ENCODE measurements at places on chromosomes 16 and 17.

DNA sequence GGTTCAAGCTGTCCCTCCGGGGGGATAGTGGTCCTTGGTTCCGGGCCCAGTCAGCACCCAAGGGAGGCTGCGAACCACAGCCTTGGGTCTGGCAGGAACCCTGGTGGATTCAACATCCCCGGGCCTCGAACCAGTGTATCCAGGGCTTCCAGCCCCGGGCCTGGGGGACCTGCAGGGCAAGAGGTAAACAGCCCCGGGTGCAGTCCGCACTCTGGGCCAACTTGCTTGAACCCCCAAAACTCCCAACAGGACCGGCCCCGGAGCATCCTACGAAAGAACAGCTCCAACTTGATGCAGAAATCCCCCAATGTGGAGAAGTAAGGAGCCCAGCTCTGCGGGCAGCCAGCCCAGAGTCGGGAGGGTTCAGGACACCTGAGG, 1.5 kb upstream of the NEURL4 start:
- no peak for DNase-seq

DNA sequence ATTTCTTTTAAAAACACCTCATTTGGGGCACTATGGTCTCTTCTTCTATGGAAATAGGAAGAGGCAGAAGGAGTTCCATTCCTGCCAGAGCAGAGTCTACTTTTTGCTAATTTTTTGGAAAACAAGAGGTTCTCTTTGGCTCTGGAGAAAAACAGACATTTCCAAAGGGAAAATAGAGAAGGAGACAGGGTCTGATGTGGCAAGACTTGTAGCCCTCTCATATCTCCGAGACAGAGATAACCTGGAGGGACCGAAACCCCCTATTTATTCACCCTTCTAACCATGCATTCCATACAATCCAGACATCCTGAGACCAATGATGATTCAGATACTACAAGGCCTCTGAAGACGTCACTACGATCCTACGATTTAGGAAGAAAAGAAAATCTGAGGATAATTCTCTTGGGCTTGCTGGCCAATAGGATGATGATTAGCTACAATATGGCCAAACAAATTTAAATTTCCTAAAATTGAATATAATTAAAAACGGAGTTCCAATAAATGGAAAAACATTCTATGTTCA, 70.2 kb downstream of the HIC1 start:
- no peak for DNase-seq

GRCh38 chr17:65370669-65371131, 190.7 kb downstream of the AXIN2 start:
- no peak for DNase-seq

- no peak for DNase-seq
Measured at GRCh38 chr16:58863042-58863441, 128.9 kb upstream of the GOT2 start.

- DNase-seq, result no peak
Measured at GRCh38 chr16:75620326-75621169, 2.5 kb downstream of the ADAT1 start.

DNA sequence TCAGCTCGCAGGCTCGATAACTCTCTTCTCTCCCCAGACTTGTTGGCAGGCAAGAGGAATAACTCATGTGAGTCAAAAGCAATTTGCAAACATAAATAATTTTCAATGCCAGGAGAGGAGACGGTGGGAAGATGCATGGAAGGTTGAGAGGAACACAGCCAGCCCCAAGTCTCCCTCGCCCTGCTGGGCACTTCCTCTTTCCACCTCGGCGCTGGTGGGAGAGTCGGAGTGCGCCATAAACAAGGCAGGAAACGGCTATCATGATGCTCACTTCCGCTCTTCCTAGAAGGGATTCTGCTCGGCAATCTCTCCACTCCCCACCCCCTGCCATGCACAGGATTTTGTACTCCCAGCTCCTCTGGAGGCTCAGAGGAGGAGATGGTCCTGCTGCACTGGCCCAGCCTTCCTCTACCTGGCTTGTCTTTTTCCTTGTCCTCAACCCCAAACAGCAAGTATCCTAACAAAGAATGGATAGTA, 13.0 kb downstream of the CBX4 start:
- DNase-seq, result no peak

GRCh38 chr17:73069841-73070240, 22.6 kb downstream of the SLC39A11 start:
- no peak for DNase-seq

GRCh38 chr17:65593092-65593854, 31.8 kb upstream of the AXIN2 start:
- DNase-seq, result no peak

GRCh38 chr17:74339537-74340195, 13.6 kb downstream of the KIF19 start:
- DNase-seq, result no peak

GRCh38 chr16:26382586-26382985, 684.1 kb upstream of the C16orf82 start:
- no peak for DNase-seq

- DNase-seq, result no peak
Measured at GRCh38 chr16:74450967-74451760, 29.9 kb upstream of the CLEC18B start.

- no peak for DNase-seq
Measured at GRCh38 chr16:28574925-28575324, 21.2 kb downstream of the SGF29 start.

- DNase-seq, result no peak
Measured at GRCh38 chr16:200388-200787, 20.1 kb downstream of the HBQ1 start.

DNA sequence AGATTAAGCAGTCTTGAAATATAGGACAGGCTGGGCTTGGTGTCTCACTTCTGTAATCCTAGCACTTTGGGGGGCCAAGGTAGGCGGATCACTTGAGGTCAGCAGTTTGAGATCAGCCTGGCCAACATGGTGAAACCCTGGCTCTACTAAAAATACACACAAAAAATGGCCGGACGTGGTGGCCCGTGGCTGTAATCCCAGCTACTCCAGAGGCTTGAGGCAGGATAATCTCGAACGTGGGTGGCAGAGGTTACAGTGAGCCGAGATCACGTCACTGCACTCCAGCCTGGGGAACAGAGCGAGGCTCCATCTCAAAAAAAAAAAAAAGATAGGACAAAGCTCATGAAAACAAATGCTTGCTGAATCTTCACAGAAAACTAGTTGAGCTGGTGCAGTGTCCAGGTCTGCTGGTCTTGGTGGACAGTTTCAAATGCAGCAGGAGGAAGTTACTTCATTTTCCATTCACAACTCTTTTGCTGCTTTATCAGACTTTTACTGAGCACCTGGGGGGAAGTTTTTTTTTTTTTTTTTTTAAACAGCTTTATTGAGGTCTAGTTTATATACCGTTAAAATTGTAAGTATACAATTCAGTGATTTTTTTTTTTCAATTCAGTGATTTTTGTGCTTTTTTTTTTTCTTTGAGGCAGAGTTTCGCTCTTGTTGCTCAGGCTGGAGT, 45.2 kb downstream of the SNX29 start:
- DNase-seq, result no peak

DNA sequence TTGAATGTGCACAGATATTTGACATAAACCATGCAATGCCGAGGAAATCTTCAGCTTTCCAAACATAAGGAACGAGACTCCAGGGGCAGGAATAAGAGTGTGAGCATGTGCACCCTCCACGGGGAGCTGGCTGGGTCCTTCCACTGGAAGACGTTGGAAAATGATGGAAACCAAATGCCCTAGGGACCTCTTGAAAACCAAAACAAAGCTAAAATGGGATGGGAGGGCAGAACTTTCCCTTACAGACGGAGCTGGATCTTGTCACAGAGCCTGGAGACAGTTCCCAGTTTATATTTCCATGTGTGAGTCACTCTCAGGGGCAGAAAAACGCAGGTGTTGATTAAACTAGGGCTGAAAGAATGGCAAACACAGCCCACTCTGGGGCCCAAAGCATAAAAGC, 34.4 kb upstream of the DNAH17 start:
- DNase-seq, result no peak

Data from germinal center (tissue), 1 donor.